ENCODE measurements at places on chromosomes 1 and 21.

GRCh38 chr1:3327936-3328590 lies 126.4 kb upstream of the ARHGEF16 start:
- no peak for DNase-seq

GRCh38 chr1:34603594-34603993 lies 151.3 kb upstream of the GJB5 start:
- DNase-seq, result no peak

DNA sequence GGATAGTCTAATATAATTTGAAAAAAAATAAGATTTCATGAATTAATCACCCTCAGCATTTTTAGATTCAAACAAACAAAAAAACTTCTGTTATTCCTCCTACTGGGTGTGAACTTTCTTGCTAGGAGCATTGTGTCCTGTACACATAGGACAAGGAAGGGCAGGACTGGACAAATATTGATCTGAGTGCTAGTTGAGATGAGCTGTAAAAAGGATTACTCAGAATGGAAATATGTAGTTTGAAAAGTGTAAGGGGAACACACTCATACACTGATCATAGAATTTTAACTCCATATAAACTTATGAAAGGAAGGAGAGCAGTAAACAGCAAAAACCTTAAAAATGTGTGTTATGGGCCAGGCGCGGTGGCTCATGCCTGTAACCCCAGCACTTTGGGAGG lies 156.5 kb upstream of the ZNF648 start:
- DNase-seq, result no peak

GRCh38 chr1:109502364-109502851 lies 7.1 kb downstream of the AMIGO1 start:
- DNase-seq, result peak; percentile 38

DNA sequence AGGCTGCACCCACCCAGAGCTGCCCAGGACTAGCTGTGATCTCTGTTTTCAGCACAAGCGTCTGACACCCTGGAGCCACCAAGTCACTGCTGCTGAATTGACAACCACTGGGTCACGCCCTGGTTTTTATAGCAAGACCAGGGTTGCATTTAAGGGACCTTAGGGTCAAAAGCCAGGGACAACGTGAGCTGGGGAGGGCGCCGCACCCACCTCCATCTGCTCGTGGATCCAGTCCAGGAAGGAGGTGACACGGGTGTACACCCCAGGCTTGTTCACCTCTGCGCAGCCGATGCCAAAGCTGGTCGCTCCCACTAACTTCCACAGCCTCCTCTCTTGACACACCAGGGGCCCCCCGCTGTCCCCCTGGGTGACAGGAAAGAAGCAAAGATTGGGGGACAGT lies 9.2 kb upstream of the TFF1 start:
- no peak for DNase-seq

- no peak for DNase-seq
Observed at GRCh38 chr1:239810061-239810481, 281.6 kb upstream of the FMN2 start.

DNA sequence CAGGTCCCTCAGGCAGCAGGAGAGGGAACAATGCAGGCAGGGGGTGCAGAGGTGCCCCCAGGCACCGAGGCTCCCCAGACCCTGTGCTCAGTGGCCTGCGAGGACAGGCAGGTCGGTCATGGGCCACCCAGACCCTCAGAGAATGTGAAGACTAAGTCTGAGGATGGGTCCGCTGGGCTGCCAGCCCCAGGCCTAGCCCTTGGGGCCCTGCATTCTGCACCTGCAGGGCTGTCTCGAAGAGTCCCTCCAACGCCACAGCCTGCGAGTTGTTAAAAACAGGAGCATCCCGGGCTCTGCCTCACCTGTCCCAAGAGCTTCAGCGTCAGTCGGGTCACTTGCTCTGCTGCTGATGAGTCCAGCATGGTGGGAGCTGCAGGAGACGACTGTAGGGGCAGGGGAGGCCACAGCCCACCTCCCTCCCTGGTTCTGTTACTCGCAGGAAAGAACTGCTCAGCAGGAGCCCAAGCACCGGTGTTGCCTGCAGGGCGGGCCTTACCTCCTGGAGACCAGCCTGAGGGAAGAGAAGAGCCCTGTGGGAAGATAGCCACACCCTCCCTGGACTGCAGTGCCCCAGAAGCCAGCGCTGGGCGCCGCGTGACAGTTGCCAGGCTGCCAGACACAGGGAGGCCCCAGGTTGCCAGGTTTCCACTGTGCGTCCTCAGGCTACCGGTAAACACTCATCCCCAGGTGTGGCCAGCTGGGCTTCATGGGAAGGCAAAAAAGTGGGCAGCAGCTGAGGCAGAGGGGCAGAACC lies 5.8 kb downstream of the C21orf58 start:
- no peak for DNase-seq

GRCh38 chr1:36279110-36279788 lies 26.9 kb upstream of the SH3D21 start:
- DNase-seq, result no peak

GRCh38 chr1:119791377-119791776 lies 19.9 kb downstream of the REG4 start:
- DNase-seq, result no peak

- no peak for DNase-seq
Observed at GRCh38 chr1:45243476-45244343, 37.3 kb upstream of the ZSWIM5 start.

DNA sequence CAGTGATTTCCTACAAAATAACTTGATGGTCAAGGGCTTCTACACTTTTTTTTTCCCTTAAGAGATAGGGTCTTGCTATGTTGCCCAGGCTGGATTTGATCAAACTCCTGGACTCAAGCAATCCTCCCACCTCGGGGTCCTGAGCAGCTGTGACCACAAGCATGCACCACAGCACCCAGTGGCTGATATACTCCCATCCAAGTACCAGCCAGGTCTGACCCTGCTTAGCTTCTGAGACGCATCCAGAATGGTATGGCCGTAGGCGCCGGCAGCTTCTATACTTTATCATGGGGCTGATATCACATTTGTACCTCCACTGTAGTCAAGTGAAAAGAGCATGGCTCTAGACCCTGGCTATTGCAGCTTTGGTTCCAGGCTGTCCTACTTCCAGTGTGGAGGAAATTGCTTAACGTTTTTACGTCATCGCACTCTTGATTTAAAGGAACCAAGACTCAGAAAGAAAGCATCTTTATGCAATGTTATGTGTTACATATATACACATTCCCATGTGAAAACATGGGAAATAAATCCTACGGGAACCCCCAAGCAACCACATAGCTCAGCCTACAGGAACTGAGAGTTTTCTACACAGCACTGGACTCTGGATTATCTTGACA lies 39.5 kb downstream of the PDPN start:
- no peak for DNase-seq

- DNase-seq, result no peak
Observed at GRCh38 chr1:15757016-15757543, 1.5 kb upstream of the FBLIM1 start.

Measured in stimulated activated naive CD4-positive, alpha-beta T cell treated with Interleukin-2 at 50 U/mL for 16 hours (primary cell).